ENCODE measurements at places on chromosomes 13 and 19.

GRCh38 chr13:36432106-36432544 is at the start of gene CCNA1:
Gene CCNA1 (plus strand): TSS chr13:36432495. CDS start chr13:36433057, 562 bp downstream.
- no peak for DNase-seq

- no peak for DNase-seq
Measured at GRCh38 chr13:38440666-38441065, 91.0 kb downstream of the UFM1 start.

DNA sequence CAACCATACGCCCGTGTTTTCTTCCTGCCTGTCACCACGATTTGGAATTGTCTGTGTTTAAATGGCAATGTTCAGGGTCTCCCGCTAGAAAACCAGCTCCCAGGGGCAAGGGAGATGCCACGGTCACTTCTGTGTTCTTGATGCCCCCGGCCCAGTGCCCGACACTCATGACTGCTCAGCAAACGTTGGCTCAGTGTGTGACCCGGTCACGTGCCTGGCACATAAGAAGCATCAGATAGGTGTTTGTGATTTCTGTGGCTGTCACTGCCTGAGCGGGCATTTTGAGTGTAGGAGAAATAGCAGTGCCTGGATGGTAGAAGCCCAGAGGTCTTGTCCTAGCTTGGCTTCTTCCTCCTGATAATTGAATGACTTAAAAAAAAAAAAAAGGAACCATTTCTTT is 15.5 kb downstream of the HDGFL2 start:
- no peak for DNase-seq

DNA sequence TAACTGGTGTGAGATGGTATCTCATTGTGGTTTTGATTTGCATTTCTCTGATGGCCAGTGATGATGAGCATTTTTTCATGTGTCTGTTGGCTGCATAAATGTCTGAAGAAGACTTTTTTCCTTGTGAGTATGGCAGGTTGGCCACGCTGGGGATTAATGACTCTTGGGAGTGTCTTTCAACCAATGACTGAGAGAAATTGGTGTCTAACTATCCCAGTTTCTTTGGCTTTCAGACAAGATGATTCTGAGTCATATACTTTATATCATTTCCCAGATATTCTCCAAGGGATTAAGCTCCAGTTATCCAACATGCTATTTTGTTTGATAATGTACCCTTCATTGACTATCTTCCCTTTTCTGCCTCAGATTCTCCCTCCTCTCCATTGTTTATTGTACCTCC is 35.5 kb upstream of the CSNK1A1L start:
- DNase-seq = no peak

- no peak for DNase-seq
Measured at GRCh38 chr13:71879808-71880344, 12.9 kb upstream of the DACH1 start.

DNA sequence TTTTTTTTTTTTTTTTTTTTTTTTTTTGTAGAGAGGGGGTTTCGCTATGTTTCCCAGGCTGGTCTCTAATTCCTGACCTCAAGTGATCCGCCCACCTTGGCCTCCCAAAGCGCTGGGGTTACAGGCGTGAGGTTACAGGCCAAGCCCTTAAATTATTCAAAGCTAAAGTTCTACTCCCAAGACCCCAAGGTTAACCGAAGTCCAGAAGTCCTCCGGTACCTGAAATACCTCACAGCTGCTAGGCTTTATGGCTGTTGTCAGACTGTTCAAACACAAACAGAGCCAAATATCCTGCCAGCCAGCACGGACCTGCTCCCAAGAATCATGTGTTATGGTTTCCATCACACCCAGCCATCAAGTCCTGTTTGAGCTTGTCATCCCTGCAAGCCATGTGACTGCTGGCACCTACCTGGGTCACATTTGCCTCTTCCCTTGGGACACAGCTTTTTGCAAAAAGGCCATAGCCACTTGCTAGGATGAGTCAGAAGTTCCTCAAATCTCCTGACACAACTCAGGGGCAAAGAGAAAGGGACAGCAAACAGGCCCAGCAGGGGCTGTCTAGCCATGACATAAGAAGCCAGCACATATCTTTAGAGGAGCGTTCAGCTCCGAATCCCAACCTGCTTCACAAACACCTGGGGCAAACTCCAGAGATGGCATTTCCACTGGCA is 129.9 kb downstream of the FOXO1 start:
- no peak for DNase-seq

- DNase-seq = no peak
Measured at GRCh38 chr19:46955813-46956371, 63.7 kb upstream of the NPAS1 start.

- DNase-seq = no peak
Measured at GRCh38 chr13:99043831-99044231, 66.0 kb upstream of the DOCK9 start.

DNA sequence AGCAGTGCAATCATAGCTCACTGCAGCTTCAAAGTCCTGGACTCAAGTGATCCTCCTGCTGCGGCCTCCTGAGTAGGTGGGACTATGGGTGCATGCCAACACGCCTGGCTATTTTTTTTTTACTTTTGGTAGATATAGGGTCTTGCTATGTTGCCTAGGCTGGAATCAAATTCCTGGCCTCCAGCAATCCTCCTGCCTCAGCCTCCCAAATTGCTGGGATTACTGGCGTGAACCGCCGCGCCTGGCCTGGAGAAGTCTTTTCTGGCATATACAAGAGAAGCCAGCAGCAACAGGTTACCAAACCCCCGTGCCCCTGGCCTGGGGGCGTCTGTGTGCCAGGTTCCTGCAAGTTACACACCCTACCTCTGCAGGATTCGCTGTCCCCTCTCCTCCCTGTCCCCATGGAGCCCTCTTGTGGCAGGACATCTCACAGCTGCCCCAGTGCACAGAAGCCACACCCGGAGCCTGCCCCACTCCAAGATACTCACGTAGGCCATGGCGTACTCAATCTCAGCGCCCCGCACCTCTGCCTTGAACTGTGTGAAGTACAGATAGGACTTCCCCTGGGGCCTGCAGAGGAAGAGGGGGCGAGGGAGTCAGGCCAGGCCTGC is 9.9 kb downstream of the MYDGF start:
- no peak for DNase-seq

GRCh38 chr19:58543826-58544590 is at the start of gene TRIM28:
Gene TRIM28 (plus strand): TSS chr19:58544064. CDS start chr19:58544758, 694 bp downstream.
- DNase-seq = peak; percentile 100

Data from activated CD4-positive, alpha-beta T cell treated with anti-CD3 and anti-CD28 coated beads, Interleukin-2, amount 50 U/mL, for 4 hours (primary cell).